ENCODE measurements at places on chromosomes 6 and 20.

DNA sequence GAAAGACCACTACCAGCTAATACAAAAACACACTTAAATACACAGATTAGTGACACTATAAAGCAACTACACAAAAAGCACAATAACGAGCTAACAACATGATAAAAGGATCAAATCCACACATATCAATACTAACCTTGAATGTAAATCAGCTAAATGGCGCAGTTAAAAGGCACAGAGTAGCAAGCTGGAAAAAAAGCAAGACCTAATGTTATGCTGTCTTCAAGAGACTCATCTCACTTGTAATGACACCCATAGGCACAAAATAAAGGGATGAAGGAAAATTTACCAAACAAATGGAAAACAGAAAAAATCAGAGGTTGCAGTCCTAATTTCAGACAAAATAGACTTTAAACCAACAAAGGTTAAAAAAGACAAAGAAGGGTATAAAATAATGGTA is 86.3 kb downstream of the NUS1 start:
- DNase-seq: no peak

- DNase-seq: no peak
These were observed 7.5 kb downstream of the ESF1 start for GRCh38 chr20:13777171-13777601.

GRCh38 chr20:9403448-9403847 is 110.9 kb upstream of the LAMP5 start:
- no peak for DNase-seq

DNA sequence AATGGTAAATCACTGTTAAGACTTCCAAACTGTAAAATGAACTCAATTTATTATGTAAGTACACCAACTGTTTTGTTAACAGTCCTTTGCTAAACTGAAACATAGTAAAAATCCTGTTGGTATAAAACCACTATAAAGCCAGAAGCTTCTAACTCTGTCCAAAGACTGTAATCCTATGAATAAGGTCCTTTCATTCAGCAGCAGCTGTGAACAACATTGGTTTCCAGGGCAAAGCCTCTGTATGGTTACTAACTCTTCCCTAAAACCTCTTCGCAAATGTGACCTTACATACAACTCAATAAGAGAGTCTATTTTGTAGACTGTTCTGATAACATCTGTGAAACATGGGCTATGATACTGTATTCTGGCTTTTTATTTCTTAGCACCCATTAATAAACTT is 40.1 kb downstream of the NUP153 start:
- DNase-seq: no peak

DNA sequence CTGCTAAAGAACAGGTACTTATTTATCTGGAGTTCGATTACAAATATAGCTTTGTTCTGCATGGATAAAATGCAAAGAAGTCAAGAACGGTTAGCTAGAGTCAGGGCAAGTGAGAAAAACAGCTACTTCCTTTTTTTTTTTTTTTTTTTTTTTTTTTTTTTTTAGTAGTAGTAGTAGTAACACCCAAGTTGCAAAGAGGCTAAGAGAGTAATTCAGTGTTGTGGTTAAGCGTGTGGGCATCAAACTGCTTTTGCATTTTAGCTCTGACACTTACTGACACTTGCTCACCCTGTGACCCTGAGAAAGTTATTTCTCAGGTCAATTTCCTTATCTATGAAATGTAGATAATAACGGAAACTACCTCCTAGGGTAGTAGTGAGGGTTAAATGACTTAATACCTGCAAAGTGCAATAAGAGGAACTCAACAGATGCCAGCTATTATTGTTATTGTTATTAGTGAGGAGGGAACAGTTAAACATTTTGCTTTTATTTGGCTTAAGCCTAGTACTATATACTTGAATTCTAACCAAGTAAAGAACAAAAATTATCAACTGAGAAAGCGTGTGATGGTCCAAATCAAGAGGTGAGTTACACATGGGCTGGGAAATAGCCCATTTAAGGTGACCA is 86.7 kb upstream of the BACH2 start:
- DNase-seq: no peak

GRCh38 chr20:17625246-17626051 is 55.6 kb downstream of the DSTN start:
- no peak for DNase-seq

DNA sequence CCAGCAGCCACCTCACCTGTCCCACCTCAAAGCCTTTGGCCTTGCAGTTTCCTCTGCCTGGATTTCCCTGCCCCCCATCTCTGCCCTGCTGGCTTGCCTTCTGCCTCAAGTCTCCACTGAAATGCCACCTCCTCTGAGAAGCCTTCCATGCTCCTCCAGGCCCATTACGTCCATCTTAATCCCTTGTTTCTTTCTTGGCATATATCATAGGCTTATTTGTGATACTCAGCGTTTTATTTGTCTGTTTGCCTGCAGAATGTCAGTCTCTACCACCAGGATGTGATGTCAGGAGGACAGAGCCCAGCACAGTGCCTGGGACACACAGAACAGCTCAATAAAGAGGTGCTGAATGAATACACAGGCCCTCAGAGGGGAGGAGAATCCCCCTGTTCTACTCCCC is 24.4 kb upstream of the TLDC2 start:
- DNase-seq: no peak

GRCh38 chr6:42136508-42137193 is 5.8 kb downstream of the C6orf132 start:
- no peak for DNase-seq

- no peak for DNase-seq
These were observed 142.3 kb downstream of the TBXT start for GRCh38 chr6:166025149-166025898.

DNA sequence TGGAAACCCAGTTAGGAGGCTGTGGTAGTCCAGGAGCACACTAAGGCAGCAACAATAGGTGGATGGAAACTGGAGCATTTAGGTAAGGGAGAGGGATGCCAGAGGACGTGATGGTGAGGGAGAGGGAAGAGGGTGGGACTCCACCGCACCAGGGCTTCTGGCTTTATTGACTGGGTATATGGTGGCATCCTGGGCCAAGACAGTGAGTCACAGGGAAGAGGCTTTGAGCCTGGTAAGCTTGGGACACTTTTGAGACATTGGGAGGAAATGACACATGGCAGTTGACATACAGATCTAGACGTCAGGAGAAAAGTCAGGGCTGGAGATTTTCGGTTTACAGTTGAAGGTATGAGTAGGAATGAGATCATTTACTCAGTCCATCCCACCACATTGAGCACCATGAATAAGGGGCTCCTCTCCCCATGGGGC is 14.9 kb downstream of the NT5E start:
- no peak for DNase-seq

DNA sequence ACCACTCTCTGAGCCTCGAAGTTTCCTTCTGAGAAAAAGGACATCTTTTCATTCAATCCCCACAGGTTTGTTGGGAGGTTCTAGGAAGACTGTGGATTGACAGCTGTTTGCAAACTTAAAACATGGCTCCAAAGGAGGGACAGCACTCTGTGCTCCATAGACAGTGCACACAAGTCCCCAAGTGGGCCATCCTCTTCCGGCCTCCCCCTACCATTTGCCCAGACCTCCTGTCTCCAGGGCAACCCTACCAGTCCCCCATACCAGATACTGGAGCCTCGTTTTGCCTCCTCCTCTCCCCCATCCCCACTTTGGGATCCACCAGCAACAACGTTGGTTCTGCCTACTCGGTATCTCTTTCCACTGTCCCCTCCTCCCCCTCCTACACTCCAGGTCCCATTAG is 8.5 kb upstream of the DLGAP4 start:
- DNase-seq: no peak

DNA sequence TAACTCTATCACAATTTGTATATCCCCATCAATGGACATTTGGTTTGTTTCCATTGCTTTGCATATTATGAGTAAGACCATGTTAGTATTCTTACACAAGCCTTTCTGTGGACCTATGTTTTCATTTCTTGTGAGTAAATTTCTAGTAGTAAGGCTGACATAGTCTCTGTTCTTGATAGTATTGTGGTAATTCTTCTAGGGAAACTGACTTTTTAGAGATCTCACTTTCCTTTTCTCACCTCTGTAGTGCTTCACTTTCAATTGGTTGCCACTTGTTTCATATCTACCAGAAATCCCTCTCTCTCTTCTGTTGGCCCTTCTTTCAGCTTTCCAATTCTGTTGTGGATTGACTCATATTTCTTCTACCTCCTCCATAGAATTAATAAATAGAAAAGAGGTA is 8.5 kb downstream of the ISM1 start:
- DNase-seq: no peak

GRCh38 chr20:58669287-58670006 is 18.4 kb downstream of the STX16 start:
- DNase-seq: no peak

GRCh38 chr6:106115286-106115685 is 29.1 kb downstream of the PRDM1 start:
- DNase-seq: no peak

DNA sequence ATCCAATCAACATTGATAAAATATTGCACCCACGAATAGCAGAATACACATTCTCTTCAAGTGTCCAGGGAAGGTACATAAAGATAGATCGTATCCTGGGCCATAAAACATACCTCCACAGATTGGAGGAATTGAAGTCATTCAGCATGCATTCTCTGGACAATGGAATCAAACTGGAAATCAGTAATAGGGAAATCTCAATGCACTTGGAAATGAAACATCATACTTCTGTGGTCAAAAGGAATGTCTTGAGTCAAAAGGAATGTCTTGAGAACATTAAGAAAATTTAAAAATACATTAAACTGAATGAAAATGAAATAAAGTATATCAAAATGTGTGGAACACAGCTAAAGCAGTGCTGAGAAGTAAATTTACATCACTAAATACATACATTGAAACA is 138.8 kb downstream of the TFAP2A start:
- no peak for DNase-seq

Measured in NCI-H1436 treated with DMSO at 0.1 percent for 48 hours (cell line).